Right renal pelvis (tissue), 4 donors: ENCODE measurements at places on chromosomes 3 and 15. TPM values are rescaled to one million over a fixed set of nuclear protein-coding genes. Genes with fewer than 3 reads are reported as not detected.

The COL6A5 gene
- polyA plus RNA-seq, result 0.03 TPM

The WDR93 gene
- 3.1 TPM for polyA plus RNA-seq

The CTXN2 gene
- polyA plus RNA-seq, result not detected

The COLQ gene
- 6.3 TPM for polyA plus RNA-seq

The ZFAND6 gene
- polyA plus RNA-seq, result 129 TPM

The LXN gene
- polyA plus RNA-seq, result 28.7 TPM

The SCAMP2 gene
- 81.6 TPM for polyA plus RNA-seq

The RFTN1 gene
- 33.2 TPM for polyA plus RNA-seq

The IFT122 gene
- 56.8 TPM for polyA plus RNA-seq

The TUSC7 gene
- polyA plus RNA-seq, result not detected

The CIB2 gene
- 25.7 TPM for polyA plus RNA-seq

The DZIP1L gene
- 13.4 TPM for polyA plus RNA-seq

The LINGO1 gene
- 14.3 TPM for polyA plus RNA-seq

The RNU5B-1 gene
- not detected for polyA plus RNA-seq

The GCHFR gene
- 33.4 TPM for polyA plus RNA-seq

The OR5H1 gene
- not detected for polyA plus RNA-seq

The ADCY5 gene
- 14.1 TPM for polyA plus RNA-seq

The GORASP1 gene
- 66.9 TPM for polyA plus RNA-seq

The PARP14 gene
- 22.4 TPM for polyA plus RNA-seq
